ENCODE measurements at places on chromosomes 4 and X.
A peak's percentile ranks its signal among the peaks of the same experiment; 100 is the strongest.

DNA sequence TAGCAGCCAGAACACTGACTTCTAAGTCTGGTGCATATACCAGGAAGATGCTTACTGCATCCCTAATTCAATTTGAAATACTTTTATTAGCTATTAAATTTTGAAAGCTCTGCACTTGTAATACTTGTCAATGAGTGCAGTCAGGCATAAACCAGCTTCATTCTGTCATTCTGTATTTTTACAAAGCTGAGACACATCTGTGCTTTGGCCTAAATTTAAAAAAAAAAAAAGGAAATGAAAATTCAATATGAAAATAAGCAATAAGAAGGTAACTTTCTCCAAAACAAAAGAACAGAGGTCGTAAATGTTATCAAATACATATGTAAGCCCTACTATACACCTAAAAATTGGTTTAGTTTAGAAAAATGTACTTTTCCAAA lies 7.0 kb downstream of the SMIM14 start:
- no peak for DNase-seq

DNA sequence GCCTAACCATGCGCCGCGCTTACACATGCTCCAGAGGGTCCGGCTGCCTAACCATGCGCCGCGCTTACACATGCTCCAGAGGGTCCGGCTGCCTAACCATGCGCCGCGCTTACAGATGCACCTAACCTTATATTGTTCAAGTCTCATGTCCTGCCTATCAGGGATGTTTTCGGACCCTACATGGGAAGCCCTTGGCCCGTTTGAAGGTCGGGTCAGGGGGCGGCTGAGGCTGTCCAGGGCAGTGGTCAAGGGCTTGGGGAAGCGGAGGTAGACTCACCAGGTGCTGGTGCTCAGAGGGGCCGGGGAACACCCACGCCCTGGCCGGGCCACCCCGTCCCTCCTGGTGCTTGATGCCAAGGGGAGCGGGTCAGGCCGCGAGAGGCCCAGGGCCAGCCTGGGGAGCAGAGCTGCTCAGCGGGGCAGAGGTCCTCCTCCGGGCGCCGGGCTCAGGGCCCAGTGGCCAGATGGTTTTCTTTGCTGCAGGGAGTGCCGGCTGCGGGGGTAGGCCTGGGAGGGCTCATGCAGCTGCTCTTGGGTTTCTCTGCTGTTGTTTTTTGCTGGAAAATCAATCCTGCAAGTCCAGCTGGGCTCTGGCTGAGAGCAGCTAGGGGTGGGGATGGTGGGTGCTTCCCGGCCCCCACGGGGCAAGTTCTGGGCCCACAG lies 35.4 kb upstream of the SPON2 start:
- DNase-seq, result no peak

- no peak for DNase-seq
These were observed 51.7 kb downstream of the ATP11C start for GRCh38 chrX:139881130-139881529.

- no peak for DNase-seq
These were observed 341.1 kb downstream of the GBA3 start for GRCh38 chr4:23033796-23034195.

DNA sequence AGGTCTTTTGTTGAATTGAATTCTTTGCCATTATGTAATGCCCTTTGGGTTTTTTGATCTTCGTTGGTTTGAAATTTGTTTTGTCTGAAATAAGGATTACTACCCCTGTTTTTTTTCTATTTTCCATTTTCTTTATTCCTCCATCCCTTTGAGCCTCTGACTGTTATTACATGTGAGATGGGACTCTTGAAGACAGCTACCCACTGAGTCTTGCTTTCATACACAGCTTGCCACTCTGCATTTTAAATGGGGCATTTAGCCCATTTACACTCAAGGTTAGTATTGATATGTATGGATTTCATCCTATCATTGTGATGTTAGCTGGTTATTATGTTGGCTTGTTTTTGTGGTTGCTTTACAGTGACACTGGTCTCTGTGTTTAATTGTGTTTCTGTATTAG lies 736.2 kb upstream of the GRID2 start:
- no peak for DNase-seq

GRCh38 chr4:147829401-147830101 lies 97.7 kb downstream of the ARHGAP10 start:
- peak; percentile 86 for DNase-seq

GRCh38 chrX:73561801-73562200 lies 1.2 kb upstream of the CHIC1 start:
- DNase-seq, result no peak

- DNase-seq, result peak; percentile 86
These were observed 278.0 kb upstream of the BOD1L1 start for GRCh38 chr4:13905543-13905942.

DNA sequence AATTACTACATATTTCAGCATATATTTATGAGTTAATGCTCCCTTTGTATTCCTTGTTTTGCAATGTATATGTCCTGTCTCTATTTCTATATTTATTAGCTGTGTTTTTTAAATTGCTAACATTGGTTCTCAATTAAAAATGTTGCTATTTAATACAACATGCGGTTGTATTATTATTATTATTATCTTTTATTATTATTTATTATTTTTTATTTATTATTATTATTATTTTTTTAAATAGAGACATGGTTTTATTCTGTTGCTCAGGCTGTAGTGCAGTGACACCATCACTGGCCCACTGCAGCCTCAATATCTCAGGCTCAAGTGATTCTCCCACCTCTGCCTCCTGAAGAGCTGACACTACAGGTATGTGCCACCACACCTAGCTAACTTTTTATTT lies 1005.9 kb upstream of the ADGRL3 start:
- no peak for DNase-seq

DNA sequence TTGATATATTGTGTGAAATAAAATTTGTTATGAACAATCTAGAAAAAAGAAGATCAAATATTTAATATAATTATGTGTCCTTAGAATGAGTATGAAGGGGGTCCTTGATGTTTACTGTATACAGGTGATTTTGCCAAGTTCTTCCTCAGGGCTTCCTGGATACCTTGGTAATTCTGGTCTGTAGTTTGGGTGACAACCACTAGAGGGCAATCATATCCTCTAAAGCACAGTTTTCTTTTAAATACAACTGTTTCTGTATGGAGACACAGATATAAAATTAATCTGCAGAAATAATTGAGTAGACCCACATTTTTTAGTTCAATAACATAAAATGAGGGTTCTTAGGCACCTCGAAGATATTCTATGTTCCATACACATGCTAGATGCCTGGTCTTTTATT lies 157.7 kb downstream of the SPANXN1 start:
- DNase-seq, result no peak

- no peak for DNase-seq
These were observed 18.1 kb downstream of the USP38 start for GRCh38 chr4:143202824-143203223.

DNA sequence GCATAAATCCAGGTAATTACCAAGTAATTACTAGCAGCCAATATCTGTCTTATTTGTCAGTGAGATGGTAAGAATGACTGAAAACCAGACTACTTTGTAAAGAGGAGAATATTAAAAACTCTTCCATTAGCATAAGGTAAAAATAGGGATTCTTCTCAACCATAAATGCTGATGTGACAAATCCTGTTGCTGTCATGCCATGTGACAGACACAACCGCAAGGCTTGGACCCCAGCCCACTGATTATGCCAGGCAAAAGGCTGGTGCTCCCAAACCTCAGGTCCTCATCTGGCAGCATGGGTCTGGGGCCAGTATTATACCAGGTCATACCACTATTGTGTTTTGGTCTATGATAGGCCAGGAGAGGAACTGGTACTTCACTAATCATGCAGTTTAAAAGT lies 181.1 kb downstream of the ADAMTS3 start:
- no peak for DNase-seq

DNA sequence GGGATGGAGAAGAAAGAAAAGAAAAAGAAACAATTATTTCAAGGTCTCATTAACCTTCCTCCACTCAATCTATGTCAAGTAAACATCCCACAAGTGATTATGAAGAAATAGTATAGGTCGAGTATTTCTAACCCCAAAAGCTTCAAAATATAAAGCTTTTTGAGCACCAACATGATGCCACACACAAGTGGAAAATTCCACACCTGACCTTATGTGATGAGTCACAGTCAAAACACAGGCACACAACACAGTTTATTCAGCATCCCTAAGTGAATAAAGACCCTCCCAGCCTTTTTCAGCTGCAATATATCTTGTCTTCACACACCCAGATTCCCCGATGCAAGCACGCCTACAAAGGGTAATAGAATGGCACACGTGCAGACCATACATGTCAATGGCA lies 51.7 kb upstream of the VEGFC start:
- no peak for DNase-seq

- DNase-seq, result no peak
These were observed 154.1 kb upstream of the PJA1 start for GRCh38 chrX:69319376-69319775.

DNA sequence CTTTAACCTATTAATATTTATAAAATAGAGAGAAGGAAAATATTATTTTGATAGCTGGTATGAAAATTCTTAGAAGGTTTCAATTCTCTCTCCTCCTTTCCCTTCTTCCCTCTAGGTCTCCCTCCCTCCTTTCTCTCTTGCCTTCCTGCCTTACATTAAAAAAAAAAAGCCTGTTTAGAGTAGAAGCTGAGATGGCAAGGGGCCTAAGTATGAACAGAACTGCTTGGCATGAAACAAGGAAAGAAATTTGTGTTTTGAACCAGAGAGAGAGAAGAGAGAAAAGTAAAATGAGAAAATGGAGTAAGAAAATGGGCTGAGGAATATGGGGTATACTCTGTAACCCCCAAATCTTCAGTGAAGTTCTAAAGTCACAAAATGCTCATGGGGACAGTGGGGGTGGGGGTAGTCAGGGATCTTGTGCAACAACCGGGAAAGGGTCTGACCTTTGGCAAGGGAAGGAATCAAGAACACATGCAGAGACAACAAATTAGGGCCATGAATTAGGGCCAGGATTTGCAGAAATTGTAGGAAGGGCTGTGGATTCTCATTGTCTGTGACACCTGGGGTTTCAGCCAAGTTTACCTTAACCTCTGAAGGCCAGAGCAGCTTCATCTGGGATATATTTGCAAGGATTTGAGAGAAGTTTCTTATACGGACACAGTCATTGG lies 30.6 kb downstream of the SUPT20HL2 start:
- no peak for DNase-seq

DNA sequence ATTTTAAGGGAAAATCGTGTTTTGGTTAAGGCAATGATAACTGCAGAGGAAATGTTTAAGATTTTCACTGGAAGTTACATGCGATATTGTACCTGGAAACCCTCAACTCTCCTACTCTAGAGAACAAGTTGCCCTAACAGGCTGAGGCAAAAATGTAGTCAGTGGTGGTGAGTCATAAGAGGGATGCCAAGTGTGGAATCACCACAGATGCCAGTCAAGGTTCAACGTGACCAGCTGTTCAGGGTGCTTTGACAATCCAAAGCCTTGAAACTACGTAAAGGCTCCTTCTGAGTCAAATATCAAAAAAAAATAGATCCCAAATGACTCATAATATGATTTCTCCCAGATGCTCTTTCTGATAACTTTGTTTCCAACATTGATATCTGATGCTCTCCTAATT lies 77.9 kb upstream of the AFF2 start:
- DNase-seq, result no peak

- DNase-seq, result no peak
These were observed 45.7 kb downstream of the MANBA start for GRCh38 chr4:102715057-102715456.

- DNase-seq, result no peak
These were observed 48.6 kb upstream of the DYNLT3 start for GRCh38 chrX:37895795-37896510.

DNA sequence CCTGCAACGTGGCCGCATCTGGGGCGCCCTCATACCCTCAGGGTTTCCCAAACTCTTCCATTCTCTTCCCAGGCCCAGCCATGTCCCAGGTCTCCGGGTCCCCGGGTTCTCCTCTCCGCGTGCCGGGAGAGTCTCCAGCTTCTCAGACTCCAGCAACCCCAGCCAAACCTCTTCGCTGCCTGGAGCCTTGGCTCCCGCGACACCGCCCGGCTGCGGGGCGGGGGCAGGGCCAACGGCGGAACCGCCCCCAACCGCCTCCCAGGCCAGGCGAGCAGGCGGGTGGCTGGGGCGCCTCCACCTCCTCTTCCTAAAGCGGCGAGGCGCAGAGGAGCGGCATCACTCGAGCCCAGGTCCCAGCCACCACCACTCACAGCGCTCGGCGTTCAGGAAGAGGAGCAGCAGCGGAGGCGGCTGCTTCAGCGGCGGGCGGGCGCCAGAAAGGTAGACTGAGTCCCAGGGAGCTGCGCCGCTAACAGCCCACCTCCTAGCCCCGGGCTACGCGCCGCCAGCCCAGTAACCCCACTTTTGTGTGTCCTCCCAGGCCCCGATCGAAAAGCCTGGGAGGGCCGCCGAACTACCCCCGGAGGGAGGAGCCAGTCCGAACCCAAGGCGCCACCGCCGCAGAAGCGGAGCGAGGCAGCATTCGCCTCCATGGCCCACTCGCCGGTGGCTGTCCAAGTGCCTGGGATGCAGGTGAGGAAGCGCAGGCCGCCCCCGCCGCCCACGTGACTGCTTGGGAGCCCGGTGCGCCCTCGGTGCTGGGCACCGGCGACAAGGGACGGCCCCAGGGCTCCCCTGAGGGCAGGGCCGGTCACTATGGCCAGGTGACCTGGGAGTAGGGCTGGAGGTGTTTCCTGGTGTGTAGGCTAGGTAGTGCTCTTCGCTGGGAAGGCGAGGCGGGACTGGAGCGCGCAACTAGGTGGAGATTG lies at the start of gene STK26:
Gene STK26, plus strand, starts transcription at position 336 of the 929 bp plus-strand sequence. Its CDS starts 316 bp downstream, at position 652.
- DNase-seq, result peak; percentile 13

- no peak for DNase-seq
These were observed 195.7 kb downstream of the SHROOM3 start for GRCh38 chr4:76630741-76631140.

DNA sequence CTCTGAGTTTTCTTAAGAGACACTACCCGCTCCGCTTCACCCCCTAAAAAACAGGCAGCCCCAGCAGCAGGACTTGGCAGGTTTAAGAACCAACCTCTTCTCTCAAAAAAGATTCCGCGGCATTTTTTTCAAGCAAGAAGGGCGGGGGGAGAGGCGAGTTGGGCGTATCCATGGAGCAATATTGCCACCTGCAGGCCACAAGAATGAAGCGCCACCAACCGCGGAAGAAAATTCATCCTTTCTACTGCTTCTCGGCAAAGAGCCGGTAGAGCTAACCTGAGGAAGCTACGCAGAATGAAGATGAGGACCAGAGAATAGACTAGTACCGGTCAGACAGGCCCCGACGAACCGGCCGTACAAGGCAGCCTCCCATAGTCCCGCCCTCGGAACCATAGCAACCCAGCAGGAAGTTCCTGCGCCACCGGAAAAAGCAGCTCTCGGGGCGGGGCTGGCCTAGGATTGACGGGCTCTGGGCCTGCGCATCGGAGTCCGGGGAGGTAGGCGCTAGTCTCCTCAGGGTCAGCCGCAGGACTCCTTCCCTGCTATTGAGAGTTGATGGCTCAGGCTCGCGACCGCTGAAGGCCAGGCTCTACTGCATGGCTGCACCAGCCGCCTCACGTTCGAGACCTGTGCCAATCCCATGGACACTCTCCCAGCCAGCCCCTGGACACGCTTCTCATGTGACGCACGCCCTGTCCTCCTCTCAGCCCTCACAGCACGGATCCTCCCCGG lies 76.9 kb downstream of the MAGED4 start:
- DNase-seq, result peak; percentile 48

- DNase-seq, result no peak
These were observed 106.3 kb downstream of the USP46 start for GRCh38 chr4:52552778-52553177.
